Fibroblast of skin of left quadriceps (primary cell): ENCODE measurements at places on chromosomes 6 and 20.

- no peak for DNase-seq
Observed at GRCh38 chr6:88856566-88856965, 106.9 kb downstream of the RNGTT start.

DNA sequence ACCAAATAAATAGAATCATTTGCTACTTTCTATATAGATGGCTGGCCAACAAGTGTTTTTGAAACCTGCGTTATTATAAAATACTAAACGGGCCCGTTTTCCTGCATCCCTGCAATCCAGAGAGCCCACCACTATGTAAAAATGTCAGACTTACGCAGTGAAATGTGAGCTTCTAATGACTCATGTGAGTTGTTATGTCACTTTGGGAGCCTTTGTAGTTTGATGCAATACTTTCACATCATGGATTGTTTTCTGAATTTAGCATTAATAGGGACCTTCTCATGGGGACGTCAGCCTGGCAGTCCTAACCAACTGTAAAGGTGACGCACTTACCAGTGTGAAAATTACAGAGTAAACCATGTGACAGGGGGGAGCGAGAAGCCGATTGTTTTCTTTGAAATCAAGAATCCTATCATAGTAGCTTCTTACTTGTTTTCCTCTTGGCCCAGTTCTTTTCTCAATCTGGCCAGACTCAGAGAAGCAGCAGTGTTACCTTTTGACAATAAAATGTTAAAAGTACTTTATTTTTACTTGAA lies 75.3 kb downstream of the SSR1 start:
- no peak for DNase-seq

DNA sequence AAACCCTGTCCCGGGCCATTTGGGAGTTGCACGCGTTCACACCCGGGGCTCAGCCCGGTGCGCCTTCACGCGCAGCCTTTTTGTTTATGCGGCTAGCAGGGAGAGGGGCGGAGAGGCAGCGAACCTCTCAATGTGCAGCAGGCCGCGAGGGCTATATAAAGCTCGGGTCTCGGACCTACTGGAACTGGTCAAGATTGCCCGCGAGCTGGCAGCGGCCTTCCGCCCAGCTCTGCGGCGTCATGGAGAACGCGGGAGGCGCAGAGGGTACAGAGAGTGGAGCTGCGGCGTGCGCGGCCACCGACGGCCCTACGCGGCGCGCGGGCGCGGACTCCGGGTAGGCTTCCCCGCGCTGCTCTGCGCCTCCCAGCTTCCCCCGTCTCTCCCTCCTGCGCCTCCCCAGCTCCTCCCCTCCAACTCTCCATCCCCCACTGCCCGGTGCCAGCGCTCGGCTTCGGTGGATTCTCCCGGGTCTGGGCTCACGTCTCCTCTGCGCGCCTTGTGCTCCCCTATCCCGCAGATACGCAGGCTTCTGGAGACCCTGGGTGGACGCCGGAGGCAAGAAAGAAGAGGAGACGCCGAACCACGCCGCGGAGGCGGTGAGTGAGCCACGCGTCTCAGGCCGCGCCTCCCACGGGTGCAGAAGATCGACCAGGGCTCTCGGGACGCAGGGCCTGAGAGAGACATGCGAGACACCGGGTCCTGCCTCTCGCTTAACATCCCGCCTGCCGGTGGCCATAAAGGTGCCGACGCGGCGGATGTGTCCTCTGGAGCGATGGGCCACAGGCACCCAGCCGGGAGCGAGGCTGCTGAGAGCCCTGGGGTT lies at the start of gene RIPPLY2:
TSS of gene RIPPLY2 (plus strand) at position 183 of the 823 bp plus-strand sequence. CDS start at position 240, 57 bp downstream.
- DNase-seq, result no peak

GRCh38 chr20:59376109-59376841 lies 75.9 kb downstream of the EDN3 start:
- DNase-seq, result no peak

DNA sequence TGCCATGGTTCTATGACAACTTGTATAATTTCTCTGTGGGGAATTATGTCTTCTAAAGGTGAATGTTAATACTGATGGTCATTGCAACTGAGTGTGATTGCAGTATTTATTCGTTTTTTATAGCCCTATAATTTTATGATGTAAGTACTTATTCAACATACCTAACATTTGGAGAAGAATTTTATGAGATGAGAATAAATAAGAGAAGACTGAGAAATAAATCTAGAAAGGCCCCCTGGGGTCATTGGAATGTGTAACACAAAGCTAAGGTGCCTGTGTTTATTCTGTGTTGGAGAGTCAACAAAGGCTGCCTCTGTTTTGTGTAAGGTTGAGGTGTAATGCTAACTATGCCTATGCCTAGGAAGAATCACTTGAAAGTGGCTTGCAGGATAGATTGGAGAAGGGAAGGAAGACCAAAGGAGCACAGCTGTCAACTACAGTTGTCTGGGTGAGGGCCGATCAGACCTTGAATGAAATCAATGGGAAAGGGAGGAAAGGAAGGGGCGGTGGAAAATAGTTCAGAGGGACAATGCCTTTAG lies 1076.7 kb downstream of the KIF16B start:
- DNase-seq, result no peak

DNA sequence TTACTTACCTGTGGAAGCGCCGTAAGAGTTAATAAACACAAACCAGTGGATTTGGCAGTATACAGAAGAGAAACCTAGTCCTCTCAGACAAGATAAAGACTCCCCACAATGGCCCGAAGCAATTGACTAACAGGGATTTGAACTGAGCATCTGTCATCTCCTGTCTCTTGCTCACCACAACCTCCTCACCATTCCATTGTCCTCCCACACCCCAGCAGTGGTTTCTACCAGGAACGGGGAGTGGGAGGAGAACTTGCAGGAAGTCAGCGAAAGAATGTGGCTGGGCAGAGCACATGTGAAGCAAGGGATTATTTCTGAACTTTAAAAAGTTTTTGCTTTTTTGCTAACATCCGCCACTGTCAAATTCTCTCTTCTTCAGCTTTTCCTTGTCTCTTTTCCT lies 24.6 kb upstream of the TAAR1 start:
- no peak for DNase-seq

DNA sequence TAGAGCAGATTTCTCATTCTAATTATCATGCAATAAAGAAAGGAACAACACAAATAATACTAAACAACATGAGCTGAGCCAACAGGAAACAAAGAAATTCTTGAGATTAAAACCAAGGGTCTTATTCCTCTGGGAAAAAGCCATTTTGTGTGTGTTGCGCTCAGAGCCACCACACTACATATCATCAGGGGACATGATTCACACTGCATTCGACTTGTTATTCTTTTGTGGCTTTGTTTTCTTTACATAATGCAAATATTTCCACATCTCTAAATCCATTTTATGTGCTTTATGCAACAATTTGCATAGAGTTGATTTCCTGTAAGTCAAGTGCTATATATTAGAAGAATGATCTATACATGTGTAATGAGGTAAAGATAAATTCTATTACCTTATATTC lies 719.6 kb downstream of the TBC1D32 start:
- DNase-seq, result no peak

- DNase-seq, result no peak
Observed at GRCh38 chr6:11058406-11058805, 14.3 kb upstream of the ELOVL2 start.

DNA sequence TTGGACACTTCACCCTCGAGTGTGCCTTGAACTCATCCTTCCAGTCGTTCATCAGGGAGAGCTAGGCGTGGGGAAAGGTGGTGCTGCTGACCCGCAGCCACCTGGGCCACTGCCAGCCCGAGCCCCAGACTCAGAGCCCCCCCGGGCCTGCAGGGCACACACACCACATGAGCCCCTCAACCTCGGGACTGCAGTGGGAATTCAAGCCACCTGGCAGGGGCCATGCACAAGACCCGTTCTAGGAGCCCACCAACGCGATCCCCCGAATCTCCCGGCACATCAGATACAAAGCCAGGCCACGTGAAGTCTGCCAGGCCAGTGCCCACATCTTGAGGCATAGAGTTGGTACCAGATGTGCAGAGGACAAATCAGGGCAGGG lies 2.8 kb downstream of the ZNF512B start:
- DNase-seq, result no peak

DNA sequence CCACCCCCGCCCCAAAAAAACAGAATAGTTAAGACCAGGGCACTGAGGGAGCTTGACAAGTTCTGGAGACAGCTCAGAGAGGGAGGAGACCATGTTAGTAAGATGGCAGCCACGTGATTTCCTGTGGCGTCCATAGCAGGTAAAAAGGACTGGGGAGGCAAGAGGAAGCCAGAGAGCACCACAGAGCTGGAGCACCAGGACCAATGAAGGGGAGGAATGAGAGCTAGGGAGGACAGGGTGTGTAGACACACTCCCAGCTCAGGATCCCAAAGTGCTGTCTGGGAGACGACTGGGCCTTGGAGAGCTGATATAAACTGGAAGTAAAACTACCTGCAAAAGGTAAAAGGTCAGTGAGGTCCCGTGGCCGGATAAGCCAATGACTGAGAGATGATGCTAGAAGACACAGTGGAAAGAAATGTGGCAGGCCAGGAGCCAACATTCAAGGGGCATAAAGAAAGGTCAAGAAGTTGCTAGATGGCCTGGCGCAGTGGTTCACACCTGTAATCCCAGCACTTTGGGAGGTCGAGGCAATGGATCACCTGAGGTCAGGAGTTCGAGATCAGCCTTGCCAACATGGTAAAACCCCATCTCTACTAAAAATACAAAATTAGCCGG lies 39.0 kb downstream of the SLC23A2 start:
- no peak for DNase-seq

GRCh38 chr20:39893003-39893685 lies 795.9 kb downstream of the MAFB start:
- DNase-seq, result peak; percentile 77

DNA sequence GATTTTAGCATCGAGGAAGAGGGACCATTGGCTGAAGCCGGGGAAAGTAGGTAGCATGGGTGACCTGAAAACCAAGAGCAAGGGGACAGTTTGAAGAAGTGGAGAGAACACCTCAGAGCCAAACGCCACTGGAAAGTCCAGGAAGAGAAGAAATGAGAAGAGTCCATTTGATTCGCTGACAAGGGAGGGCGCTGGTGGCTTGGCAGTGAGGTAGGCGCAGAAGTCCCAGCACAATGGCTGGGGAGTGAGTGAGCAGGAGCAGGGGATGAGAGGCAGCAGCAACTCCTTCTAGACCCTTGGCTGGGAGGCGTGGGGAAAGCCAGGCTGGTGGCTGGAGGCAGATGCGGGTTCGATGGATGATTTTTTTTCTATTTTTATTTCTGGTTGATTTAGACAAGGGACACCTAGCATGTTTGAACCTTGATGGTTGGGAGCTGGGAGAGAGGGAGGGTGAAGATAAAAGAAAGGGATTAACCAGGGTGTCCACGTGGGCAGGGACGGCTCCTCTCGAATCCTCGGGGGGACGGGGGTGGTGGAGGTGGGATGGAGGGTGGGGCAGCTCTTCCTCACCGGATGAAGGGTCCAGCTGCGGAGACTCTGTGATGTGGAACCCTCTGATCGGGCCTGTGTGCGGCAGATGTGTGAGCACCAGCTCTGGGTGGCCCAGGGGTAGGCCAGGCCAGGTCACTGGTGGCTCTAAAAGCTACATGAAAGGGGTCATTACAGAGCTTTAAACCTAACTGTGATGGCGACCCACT lies 164.2 kb downstream of the NFATC2 start:
- no peak for DNase-seq

DNA sequence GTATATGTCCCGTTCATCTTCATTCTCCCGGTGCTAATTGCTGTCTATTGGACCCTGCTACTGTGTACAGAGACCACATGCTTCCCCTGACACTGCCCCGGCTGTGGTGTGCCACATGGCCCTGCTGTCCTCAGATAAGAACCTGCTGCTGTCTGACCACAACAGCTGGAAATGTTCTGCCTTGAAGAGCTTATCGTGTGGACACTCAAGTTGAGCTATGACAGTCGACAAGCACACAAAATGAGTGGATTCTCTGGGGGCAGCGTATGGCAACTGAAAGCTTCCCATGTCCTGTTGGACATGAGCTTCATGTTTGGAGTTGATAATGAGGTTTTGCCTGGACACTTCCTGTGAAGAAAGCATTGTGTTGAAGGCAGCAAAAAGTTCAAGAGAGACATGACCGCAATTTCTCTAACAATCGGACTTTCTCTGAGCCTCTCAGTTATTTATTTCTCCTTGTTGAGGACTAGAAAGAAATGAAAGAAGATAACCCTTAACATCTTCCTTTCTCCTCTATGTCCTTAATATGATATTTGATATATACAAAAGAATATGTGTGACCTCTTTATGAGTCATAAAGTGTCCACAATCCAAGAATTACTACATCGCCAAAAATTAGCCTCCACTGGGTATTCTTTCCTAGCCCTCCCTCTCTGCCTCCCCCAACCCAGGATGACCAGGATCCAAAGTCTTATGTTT lies 187.1 kb upstream of the TCF21 start:
- DNase-seq, result no peak

DNA sequence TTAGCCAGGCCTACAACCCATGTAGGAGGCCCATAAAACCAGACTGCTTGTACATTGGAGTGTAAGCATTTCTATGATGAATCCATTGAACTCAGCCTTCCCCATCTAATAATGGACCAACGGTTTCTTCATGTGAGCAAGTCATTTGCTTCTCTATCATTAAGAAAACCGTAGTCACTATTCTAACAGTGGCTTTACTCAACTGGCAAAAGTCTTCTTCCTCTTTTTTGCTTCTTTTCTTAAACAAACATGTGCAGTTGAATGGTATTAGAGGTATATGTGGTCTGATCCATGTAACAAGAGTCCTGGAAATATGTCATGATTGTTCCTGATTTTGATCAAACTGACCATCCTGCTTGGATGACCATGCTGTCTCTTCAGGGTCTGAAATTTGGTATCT lies 132.4 kb upstream of the STXBP5 start:
- no peak for DNase-seq

DNA sequence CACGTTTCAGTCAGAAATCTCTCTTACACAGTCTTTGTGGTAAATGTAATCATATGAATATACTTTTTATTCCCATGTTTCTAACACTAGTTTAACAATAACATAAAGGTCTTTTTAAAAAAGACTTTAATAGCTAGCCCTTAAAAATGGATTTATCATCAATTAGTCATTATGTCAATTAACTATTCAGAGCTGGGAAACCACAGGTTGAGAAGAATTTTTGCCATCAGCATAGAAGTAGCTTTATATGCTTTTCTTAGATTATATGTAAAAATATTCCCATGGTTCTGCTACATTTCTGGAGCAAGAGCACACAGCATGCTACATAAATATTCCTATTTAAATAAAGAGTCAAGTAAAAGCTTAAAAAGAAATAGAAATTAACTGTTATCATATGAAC lies 35.5 kb downstream of the ASCC3 start:
- no peak for DNase-seq

- no peak for DNase-seq
Observed at GRCh38 chr20:36010076-36010475, 41.7 kb downstream of the CNBD2 start.

- no peak for DNase-seq
Observed at GRCh38 chr20:38125157-38126056, 39.7 kb downstream of the TGM2 start.

GRCh38 chr6:73766040-73766439 lies 70.0 kb downstream of the CD109 start:
- no peak for DNase-seq
